ENCODE measurements at places on chromosomes 13 and 19. TPM values are rescaled to one million over a fixed set of nuclear protein-coding genes. Genes with fewer than 3 reads are reported as not detected.

The NDUFA13 gene
- total RNA-seq = 37.2 TPM

The GPC5 gene
- total RNA-seq = 2.9 TPM

DNA sequence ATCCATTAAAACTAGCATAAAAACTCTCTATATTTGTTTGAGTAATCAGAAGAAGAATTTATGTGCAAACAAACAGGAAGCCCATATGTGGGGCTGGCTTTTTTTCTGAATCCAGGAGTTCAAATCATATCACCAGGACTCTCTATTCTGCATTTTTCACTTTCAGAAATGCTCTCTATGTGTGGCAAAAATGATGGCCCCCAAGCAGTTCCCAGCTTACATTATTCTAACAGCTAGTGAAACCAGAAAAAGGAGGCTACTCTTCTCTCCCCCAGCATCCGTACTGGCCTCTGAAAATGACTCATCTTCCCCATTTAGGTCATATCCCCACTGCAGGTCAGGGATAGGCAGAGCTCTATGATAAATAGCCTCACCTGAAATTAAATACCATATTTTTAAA, 20.4 kb downstream of the RBM26 start:
- no peak for DNase-seq
- H3K4me3 ChIP-seq = no peak overlapping the region
- no peak overlapping the region for H3K27ac ChIP-seq
- no peaks in the 10 kb centered on the region for H3K36me3 ChIP-seq
- no peaks in the 10 kb centered on the region for H3K27me3 ChIP-seq
- peaks cover 15% of the 10 kb centered on the region for H3K4me1 ChIP-seq

The LRFN3 gene
- 4.6 TPM for total RNA-seq

GRCh38 chr13:100573121-100573520, 15.5 kb downstream of the GGACT start:
- H3K27me3 ChIP-seq = no peaks in the 10 kb centered on the region
- no peaks in the 10 kb centered on the region for H3K4me1 ChIP-seq
- no peaks in the 10 kb centered on the region for H3K36me3 ChIP-seq
- no peak overlapping the region for H3K27ac ChIP-seq
- no peak overlapping the region for H3K4me3 ChIP-seq

DNA sequence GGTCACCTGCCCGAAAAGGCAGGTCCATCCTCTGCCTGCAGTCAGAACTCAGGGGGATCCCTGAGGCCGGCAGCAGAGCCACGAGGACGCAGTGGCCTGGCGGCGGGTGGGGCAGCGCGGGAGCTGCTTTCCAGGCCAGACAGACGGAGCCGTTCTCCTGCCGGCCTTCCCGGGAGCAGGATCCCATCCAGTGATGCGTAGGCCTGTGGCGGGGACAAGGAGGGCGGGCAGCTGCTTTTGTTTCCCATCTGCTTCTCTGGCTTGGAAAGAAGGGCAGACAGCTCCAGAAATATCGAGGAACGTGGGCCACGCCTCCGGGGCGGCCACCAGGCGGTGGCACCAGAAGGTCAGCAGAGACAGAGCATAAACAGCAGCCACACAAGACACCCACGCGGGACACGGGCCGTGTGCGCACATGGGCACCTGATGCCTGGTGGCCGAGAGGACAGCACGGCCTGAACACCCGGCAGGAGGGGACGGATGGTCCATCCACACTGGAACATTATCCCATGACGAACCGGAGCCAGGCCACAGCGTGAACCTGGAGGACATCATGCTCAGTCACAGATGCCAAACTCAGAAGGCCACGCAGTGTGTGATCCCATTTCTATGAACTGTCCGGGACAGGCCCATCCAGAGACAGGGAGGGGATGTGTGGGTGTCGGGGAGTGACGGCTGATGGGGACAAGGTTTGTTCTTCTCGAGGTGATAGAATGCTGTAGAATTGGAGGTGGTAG, 13.9 kb upstream of the MKNK2 start:
- DNase-seq = peak; percentile 88
- no peaks in the 10 kb centered on the region for H3K36me3 ChIP-seq
- no peaks in the 10 kb centered on the region for H3K4me1 ChIP-seq
- peak overlapping the region; percentile 84 for H3K27ac ChIP-seq

GRCh38 chr19:42261763-42262162, 6.8 kb upstream of the ERF start:
- H3K36me3 ChIP-seq = no peaks in the 10 kb centered on the region
- H3K4me1 ChIP-seq = peaks cover 2% of the 10 kb centered on the region
- no peak overlapping the region for H3K4me3 ChIP-seq
- no peak overlapping the region for H3K27ac ChIP-seq
- no peaks in the 10 kb centered on the region for H3K27me3 ChIP-seq

DNA sequence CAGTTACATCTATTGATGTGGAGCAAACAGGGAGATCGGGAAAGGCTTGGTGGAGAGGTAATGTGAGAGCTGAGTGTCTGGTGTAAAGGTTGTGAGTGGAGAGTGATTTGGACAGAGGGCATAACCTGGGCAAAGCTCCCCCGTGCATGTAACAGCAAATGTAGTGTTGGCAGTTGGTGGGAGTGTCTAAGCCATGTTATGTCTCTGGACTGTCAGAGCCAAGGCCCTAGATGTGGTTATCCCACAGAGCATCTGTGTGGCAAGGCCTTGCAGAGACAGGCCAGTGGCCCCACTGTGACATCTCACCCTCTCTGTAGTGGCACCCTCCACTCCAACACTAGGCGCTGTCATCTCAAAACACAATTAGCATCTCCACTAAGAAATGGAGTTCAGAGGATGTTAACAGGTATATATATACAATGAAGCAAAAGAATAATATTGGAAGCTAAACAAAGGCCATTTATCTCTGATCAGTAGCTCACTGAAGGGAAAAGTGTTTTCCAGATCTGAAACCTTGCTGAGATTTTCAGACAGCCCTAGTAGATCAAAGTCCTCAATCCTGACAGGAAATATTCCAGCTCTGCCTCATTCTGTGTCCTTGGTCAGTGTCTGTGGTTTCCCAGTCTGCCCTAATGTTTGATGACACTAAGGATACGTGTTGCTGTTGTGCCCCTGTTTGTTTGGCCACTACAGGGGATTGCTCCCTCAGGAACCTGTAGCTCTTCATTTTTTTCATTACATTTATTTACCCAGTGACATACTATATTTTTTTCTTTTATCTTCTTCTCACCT, 20.2 kb downstream of the POLR1D start:
- H3K36me3 ChIP-seq = no peaks in the 10 kb centered on the region
- no peaks in the 10 kb centered on the region for H3K27me3 ChIP-seq
- peaks cover 72% of the 10 kb centered on the region for H3K4me1 ChIP-seq
- DNase-seq = no peak
- no peak overlapping the region for H3K4me3 ChIP-seq

DNA sequence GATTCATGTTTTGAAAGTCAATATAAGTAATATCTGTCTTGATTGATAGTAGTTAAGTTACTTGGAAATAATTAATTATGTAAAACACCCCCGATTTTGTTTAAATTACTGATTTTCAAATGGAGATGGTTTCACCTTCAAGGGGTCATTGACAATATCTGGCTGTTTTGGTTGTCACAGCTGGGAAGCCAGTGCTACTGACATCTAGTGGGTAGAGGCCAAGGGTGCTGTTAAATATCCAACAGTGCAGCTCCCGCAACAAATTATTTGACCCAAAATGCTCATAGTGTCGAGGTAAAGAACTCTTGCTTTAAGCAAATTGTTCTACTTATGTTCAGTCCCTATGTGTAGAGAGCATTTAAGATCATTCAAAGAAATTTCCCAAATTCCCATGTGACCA, 50.6 kb upstream of the PCDH20 start:
- no peak overlapping the region for H3K4me3 ChIP-seq
- H3K36me3 ChIP-seq = no peaks in the 10 kb centered on the region
- H3K27me3 ChIP-seq = no peaks in the 10 kb centered on the region
- no peak overlapping the region for H3K27ac ChIP-seq
- H3K4me1 ChIP-seq = no peaks in the 10 kb centered on the region

GRCh38 chr19:48279747-48280146, 9.9 kb downstream of the ZNF114 start:
- no peak overlapping the region for H3K4me3 ChIP-seq
- H3K4me1 ChIP-seq = no peaks in the 10 kb centered on the region
- H3K36me3 ChIP-seq = no peaks in the 10 kb centered on the region
- H3K27me3 ChIP-seq = no peaks in the 10 kb centered on the region
- no peak for DNase-seq
- H3K27ac ChIP-seq = no peak overlapping the region

GRCh38 chr19:45499196-45500180, 1.2 kb downstream of the PPM1N start:
- no peak for DNase-seq
- no peak overlapping the region for H3K27ac ChIP-seq
- H3K4me1 ChIP-seq = peaks cover 30% of the 10 kb centered on the region

- H3K36me3 ChIP-seq = no peaks in the 10 kb centered on the region
- H3K4me1 ChIP-seq = no peaks in the 10 kb centered on the region
- no peak overlapping the region for H3K4me3 ChIP-seq
- DNase-seq = no peak
- H3K27me3 ChIP-seq = no peaks in the 10 kb centered on the region
Measured at GRCh38 chr19:34096020-34096915, 76.0 kb upstream of the LSM14A start.

The MBD3L2 gene
- not detected for total RNA-seq

- H3K4me1 ChIP-seq = peaks cover 41% of the 10 kb centered on the region
- no peak overlapping the region for H3K4me3 ChIP-seq
- no peak overlapping the region for H3K27ac ChIP-seq
Measured at GRCh38 chr19:46909356-46909755, 48.6 kb downstream of the ARHGAP35 start.

The C13orf46 gene
- total RNA-seq = 0.71 TPM

DNA sequence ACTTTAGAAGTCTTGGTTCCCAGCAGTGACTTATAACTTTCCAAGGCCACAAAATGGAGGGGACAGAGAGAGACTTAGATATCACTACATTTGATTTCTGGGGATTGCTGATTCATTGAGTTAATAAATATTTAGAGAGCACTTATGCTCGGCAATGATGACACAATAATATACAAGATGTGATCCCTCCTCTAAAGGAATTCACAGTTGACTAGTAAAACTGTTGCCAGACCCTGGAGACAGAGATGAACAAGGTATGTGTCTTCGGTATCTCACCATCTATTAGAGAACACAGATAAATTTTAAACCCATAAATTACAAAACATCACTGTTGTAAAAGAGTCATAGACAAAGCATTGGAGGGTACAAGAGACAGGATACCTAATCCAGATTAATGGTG, 437.5 kb downstream of the FOXO1 start:
- no peak overlapping the region for H3K4me3 ChIP-seq
- DNase-seq = no peak
- H3K27ac ChIP-seq = peak overlapping the region; percentile 47
- H3K36me3 ChIP-seq = no peaks in the 10 kb centered on the region
- no peaks in the 10 kb centered on the region for H3K27me3 ChIP-seq

DNA sequence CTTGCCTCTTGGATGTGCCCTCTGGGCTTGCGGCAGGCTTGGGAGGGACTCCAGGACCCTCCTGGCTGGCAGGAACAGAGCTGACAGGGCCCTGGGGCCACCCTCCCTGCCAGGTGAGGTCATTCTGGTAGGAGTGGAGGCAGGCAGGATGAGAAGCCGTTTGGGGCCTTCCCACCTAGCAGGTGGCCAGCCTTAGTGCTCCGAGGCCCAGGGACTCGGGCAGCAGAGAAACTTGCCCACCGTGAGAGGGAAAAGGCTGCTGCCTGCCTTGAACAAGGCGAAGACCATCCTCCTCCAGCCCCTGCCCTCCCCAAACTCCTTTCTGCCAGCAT, 8.5 kb downstream of the RFX1 start:
- no peaks in the 10 kb centered on the region for H3K27me3 ChIP-seq
- DNase-seq = no peak
- peaks cover 6% of the 10 kb centered on the region for H3K36me3 ChIP-seq
- no peak overlapping the region for H3K27ac ChIP-seq

DNA sequence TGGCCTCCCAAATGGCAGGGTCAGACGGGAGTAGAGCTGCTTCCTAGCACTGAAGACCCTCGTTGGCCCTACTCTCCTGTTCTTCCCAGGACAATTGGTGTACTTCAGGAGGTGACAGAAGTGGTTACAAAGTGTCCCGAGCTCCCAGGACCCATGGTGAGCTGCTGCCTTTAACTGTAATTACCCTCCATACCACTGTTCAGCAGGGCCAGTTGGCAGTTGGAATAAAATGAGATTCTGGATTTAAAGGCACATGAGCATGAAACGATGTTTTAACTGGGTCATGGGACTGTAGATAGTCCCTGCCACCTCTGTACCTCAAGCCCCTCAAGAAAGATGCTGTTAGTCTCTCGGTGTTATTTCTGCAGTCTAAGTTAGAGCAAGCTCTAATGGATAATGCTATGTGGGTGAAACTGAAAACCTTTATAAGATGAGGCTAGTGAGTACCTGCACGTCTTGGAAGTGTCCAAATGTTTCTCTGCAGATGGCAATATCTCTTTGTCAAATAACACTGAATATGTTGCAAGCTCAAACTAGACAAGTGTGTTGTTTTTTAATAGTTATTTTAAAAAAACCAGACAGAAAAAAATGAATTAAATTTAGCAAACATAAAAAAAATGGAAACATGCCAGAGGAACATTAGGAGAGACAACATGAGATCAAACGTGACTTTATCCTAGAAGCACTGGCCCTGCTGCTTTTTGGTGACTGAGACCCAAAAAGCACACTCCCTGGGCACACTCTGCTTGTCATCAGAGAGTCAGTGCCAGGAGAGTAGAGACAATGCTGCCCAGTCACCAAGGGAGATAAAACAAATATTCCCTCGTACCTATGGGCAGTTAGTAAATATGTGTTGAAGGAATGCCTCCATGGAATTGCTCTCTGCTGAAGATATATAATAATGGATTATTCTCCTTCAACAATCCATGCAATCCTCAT, 266.3 kb downstream of the LMO7 start:
- H3K36me3 ChIP-seq = no peaks in the 10 kb centered on the region
- H3K27ac ChIP-seq = no peak overlapping the region
- peaks cover 2% of the 10 kb centered on the region for H3K4me1 ChIP-seq
- no peaks in the 10 kb centered on the region for H3K27me3 ChIP-seq

DNA sequence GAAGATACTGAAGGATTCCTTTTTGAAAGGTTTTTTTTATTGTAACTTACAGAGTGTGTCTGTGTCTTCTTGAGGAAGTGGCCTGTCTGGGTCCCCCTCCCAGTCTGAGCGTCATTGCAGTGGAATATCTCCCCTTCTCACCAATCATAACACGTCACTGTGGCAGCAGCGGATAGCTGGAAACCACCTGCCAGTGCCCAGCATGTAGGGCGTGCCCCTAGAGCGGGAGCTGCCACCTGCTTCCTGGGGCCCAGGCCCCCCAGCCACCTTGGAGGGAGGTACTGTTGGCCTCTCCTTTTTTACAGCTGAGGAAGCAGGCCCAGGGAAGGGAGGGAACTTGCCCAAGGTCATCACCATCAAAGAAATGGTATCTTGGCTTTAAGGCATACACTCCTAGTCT, 4.6 kb upstream of the DNM2 start:
- H3K4me1 ChIP-seq = peaks cover 7% of the 10 kb centered on the region
- no peak for DNase-seq
- no peak overlapping the region for H3K27ac ChIP-seq
- no peaks in the 10 kb centered on the region for H3K27me3 ChIP-seq
- H3K4me3 ChIP-seq = no peak overlapping the region
- H3K36me3 ChIP-seq = peaks cover 10% of the 10 kb centered on the region

DNA sequence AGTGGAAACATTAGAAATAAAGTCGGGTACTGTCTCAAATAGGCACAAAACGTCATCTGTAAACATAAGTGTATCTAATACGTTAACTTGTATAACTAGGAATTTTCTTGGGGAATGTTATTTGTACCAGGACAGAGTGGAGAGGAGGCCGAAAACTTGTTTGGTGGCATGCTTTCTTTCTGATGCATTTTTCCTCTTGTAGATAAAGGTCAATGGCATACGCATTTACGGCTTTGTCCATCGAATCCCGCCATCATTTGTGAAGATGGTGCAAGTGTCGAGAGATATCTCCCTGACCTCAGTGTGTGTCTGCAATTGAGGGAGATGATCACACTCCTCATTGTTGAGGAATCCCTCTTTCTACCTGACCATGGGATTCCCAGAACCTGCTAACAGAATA, 4.7 kb downstream of the LGALS13 start:
- H3K27me3 ChIP-seq = no peaks in the 10 kb centered on the region
- no peaks in the 10 kb centered on the region for H3K36me3 ChIP-seq
- H3K4me1 ChIP-seq = no peaks in the 10 kb centered on the region
- H3K4me3 ChIP-seq = no peak overlapping the region
- H3K27ac ChIP-seq = no peak overlapping the region
- DNase-seq = no peak
